Effector CD4-positive, alpha-beta T cell (primary cell): ENCODE measurements at places on chromosomes 11 and 22.
A peak's percentile ranks its signal among the peaks of the same experiment; 100 is the strongest.

GRCh38 chr11:5159806-5160205 is 5.2 kb upstream of the OR52A1 start:
- DNase-seq, result no peak

- DNase-seq, result peak; percentile 64
These were observed 740 bp downstream of the FADS1 start for GRCh38 chr11:61815790-61816735.

GRCh38 chr11:111406589-111406988 is 27.5 kb upstream of the POU2AF1 start:
- no peak for DNase-seq

GRCh38 chr22:48333816-48334735 is 1493.6 kb downstream of the BRD1 start:
- DNase-seq, result no peak

- peak; percentile 8 for DNase-seq
These were observed 12.5 kb upstream of the MRPL16 start for GRCh38 chr11:59822989-59823566.

DNA sequence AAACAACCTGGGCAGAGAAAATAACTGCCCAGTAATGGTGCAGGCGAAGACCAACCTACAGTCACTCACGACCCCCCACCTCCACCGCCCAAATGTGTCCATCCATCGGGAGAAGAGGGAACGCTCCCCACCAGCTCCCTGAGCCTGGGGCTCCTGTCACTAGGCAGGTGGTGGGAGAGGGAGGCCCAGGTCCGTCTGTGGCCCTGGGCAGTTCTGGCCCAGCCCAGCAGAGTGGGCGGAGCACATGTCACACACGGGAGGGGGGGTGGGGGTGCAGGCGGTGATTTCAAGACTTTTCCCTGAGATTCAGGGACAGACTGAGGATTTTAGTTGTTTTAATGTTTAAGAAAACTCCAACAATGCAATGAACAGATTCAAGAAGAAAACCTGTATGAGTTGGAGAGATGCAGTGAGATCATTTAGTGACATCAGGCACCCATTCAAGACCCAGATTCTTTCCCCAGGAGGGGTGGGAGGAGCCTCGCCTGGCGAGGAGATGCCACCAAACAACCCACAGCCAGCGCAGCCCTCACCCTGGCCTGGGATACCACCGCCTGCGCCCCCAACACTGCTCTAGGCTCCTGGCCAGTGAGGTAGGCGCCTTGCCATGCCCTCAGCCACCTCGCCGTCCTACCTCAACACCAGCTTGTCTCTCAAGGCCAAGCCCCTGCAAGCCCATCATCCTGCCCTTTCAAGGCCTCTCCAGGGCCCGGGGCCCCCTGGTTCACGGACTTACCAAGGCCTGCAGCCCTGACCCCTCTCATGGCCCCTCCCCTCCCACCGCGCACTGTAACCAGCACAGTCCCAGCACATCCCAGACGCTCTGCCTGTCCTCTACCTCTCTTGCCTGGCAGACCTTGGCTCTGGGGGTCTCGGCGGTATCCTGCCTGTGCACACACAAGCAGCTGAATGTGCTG is 36.8 kb downstream of the TBX1 start:
- no peak for DNase-seq

DNA sequence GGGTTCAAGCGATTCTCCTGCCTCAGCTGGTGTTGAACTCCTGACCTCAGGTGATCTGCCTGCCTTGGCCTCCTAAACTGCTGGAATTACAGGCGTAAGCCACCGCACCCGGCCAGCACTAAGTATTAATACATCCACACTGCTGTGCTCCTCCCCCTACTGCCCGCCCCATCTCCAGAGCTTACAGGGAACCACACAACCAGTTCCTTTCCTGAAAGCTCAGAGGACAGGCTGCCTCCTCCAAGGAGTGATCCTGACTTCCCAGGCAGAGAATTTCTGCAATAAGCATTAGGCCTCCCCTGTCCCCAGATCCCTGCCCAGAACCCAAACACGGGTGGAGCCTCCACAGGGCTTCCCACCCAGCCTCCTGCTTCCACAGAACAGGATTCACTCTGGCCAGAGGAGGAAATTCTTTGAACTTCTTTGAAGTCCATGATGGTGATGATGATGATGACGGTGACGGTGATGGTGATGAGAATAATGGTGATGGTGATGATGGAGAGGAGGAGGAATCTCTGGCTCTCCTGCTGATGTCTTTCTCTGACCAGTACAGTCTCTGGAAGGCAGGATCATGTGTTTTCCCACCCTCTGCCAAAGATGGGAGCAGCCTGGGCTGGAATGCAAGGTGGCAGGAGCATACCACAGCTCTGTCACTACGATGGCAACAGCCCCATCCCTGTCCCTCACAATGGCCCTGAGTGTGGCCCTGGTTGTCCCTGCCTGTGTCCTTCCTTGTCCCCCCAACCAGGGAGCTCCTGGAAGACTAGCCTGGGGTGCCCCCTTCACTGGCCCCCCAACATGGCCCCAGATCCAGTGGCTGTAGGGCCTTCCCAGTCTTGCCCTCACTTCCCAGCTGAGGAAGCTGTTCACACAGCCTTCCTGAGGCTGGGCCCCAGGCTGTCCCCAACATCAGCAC is 33.5 kb upstream of the CSNK1E start:
- DNase-seq, result no peak
